ENCODE measurements at places on chromosomes 2 and 18.

DNA sequence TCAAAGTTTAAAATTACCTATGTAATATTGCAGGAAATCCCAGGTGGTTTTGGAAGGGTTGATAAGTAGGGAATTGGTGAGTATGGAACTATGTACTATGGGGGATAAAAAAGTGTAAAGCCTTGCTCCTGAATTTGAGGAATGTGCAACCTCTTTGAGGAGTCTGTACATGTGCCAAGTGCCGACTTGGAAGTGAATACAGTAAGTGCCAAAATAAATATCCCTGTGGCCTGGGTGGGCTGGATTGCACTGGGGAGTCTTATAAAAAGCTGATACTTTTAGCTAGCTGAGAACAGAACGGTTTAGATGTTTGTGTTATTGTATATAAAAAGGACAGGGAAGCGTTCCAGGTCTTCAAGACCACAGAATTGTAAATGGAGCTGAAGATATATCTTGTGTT, 317.1 kb upstream of the LRRTM1 start:
- no peak for DNase-seq

DNA sequence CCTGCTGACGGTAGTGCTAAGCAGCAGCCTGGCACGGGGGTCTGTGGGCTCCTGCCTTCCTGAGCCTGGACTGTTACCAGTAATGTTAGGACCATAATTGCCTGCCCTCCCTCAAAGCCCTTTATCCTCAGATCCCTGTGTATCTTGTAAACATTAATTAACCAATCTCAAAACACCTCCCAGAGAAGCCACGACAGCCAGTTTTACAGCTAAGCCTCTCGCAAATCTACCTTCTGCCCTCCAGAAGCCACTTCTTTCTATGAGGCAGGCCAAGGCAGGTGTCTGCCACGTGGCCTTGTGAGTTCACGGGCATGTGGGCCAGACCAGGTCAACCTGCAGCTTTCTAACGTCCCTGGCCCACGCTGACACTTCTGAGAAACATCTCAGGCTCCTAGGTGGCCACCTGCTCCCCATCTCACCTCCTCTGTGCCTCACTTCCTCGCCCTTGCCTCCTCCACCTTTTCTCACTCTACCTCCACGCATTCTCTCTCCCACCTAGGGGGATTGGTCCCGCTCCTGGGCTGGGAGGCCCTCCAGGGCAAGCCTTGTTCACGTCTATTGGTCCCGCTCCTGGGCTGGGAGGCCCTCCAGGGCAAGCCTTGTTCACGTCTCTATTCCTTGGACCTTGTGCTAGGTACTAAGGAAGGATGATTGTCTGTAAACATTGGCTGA, 64.3 kb downstream of the EDAR start:
- no peak for DNase-seq

DNA sequence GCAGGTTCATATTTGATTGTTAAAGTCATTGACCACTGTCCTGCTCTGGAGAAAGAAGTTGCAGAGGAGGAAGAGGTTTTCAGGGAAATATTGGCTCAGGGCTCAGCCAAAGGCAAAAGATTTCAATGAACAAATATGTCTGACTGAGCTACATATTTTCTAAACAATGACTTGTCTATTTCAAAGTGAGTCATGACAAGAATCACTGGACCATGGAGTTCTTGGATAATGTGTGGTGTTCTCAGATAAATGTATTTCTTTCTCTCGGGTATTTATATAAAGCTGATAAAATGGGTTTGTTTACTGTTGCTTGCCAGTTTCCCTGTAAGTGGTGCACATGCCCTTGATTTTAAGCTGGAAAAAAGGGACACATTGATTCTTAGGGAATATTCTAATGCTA, 34.3 kb upstream of the RMP24 start:
- no peak for DNase-seq

GRCh38 chr2:227942021-227942420, 70.6 kb downstream of the DAW1 start:
- DNase-seq: no peak

- no peak for DNase-seq
These were observed 377.2 kb downstream of the LRATD1 start for GRCh38 chr2:15009681-15010080.

DNA sequence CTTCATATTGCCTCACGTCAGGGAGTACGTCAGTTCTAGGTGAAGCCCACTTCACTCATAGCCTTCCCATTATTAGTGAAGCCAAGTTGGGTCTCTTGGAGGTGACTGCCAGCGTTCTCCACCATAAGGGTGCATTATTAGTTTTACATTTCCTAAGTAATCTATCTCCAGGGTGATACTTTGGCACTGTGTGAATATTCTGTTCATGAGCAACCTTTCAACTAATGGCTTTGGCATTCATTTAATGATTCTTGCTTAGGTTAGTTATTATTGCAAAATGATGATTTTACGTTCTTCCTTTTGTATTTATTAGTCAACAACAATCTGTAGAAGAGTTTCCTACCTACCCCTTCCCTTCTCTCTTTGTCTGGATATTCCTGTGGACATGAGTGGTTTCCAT, 97.5 kb downstream of the MAP4K4 start:
- no peak for DNase-seq

DNA sequence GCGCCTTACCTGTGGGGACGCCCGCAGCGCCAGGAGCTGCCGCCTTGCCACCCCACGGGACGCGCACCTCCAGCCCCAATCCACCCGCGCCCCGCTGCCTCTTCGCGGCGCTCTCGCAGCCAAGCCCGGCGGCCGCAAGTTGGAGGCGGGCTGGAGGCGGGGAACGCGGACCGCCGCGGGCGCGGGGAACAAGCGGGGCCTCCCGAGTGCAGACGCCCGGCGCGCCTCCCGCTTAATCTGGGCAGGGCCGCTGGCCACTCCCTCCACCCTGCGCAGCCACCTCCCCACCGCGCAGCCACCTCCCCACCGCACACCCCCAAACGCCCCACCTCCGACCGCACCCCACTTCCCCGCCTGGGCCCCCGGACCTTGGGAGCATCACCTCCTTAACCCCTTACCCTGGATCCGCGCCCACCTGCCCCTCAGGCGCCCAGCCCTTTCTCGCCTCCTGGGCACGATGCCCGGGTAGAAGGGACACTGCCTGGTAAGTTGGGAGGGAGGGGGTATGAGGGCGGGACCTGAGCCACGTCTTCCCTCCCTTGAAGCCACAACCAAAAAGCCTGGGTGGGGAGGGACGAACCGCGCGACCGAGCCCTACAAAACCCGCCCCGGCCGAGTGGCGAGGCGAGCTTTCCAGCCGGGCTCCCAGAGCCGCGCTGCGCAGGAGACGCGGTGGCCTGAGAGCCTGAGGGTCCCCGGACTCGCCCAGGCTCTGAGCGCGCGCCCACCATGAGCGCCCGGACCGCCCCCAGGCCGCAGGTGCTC, at the start of the genes COL4A3 and COL4A4:
Gene COL4A3 (plus strand): TSS at position 627 of the 765 bp plus-strand sequence. CDS start 103 bp downstream, at position 730.
Gene COL4A4 (minus strand): TSS at position 208 of the 765 bp plus-strand sequence. CDS start 16,722 bp downstream, outside the sequence.
- no peak for DNase-seq

DNA sequence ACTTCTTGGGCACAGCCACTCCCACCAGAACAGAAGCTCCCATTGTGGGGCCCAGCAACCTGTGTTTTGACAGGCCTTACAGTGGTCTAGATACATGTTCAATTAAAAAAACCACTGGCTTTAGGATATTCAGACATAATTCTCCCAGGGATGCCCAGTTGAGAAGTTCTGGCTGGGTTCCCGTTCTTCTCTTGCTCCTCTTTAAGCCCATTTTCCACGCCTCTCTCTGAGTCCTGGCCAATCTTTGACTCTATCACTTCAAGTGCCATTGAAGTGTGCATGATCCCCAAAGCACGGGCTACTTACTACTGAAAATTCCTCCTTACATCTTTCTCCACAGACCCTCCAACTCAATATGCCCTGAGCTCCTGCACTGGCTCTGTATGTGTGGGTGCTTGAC, 17.5 kb upstream of the SULT1C3 start:
- DNase-seq: no peak

Measured in SHP77 (cell line).